NCI-H748 treated with DMSO at 0.1 percent for 48 hours (cell line): ENCODE measurements at places on chromosomes 1 and 21.

DNA sequence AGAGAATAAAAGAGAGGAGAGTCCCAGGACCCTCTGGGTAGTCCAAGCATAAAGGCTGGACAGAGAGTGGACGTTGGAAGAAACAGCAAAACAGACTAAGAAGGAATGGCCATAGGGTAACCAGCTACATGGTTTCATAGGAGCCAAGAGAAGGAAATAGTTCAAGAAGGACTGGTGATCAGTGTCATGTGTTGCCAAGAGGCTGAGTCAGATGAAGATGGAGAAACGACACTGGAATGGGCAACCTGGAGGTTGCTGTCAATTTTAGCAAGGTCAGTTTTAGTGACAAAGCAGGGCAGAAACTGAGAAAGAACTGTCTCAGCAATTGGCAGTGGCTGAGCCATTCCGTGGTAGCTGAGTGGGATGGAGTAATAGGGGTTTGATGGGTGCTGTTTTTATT, 41.4 kb downstream of the HMGB4 start:
- DNase-seq = no peak

DNA sequence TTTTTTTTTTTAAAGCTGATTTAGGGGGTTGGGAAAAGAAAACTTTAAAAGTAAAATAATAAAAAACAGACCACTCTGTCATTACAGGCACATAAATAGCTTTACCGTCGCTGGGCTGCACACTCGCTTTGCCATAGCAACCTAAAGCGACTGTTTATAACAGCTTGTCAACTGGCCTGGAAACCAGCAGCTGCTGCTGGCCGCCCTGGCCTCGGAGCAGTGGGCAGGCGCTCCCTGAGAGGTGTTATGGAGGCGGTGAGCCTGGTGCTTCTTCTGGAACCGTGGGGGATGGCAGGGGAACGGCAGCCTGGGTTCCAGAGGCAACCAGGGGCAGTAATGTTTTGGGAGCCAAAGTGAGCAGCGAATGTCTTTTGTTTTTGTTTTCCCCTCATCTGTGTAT, 45.7 kb downstream of the ATP2B4 start:
- peak; percentile 19 for DNase-seq

DNA sequence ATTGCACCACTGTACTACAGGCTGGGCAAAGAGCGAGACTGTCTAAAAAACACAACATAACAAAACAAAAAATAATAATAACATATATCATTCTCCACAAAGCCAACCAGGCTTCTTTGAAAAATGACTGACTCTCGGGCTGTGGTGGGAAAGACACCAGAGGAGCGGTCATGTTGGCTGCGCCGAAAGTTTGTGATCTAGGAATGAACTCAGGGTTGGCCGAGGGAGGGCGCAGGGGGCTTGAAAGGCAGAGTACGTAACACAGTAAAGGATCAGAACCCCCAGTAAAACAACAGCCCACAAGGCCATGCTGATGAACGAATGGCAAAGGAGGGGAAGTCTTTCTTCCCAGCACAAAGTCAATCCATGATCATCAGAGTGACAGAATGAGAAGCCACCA, 4.7 kb downstream of the SLC35E2B start:
- DNase-seq = no peak

DNA sequence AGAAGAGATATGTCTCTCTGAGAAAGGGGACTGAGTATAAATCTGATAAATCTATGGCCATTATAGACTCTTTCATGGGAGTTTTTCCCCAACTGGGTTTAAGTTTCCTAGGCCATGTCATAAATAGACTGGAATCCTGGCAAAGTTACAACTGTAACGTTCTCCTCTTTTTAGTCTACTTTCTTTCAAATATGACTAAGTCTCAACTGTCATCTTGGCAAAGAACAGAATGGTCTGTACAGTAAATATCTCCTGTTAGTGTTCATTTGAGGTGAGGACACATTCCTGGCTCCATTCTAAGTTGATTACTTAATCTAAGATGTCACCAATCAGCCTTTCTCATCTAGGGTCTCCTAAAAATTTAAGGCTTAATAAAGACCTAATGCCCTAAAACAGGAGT, 300.5 kb downstream of the BRINP2 start:
- no peak for DNase-seq

DNA sequence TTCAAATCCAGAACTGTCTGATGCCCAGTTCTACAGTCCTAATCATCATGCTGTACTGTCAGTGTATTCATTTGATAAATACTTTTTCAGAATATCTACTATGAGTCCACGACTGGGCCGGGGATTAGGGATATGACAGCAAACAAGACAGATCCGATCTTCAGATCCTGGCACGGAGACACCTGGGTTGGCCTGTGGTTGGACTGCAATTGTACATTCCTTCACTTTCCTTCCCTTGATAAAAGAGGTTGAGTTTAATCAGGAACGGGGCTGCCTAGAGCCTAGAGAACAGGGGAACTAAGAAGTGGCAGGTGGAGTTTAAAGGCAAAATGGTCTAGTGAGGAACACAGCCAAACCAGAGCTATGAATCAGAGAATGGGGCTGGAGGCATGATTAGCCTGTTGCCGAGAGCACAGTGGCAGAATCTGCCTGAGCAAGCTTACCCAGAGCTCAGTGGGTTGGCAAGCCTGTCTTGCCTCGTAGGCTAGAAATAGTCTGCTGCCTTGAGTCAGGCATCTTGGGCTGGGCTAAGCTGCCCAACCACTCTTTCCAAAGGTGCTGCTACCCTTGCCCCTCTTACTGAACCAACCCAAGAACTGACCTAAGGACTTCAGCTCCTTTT, 38.1 kb upstream of the PTCH2 start:
- no peak for DNase-seq

- DNase-seq = no peak
Measured at GRCh38 chr1:22123071-22123390, 19.9 kb downstream of the WNT4 start.

- DNase-seq = no peak
Measured at GRCh38 chr21:35401476-35401875, 352.4 kb upstream of the RUNX1 start.

DNA sequence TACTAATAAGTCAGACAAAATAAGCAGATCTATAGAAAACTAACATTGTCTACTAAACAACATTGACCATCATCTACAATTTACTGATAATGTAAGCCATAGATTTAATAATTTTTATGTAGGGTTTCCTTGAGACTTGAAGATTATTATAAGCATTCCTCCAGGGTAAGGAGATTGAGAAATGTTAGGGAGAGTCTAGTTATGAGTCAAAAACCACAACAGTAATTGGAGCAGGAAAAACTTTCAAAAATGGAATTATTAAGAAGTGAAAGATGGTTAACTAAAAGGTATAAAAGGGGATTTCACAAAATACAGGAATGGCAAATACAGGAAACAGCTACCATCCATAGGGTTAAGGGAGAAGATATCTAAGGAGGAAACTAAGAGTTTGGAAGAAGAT, 12.4 kb upstream of the UHMK1 start:
- no peak for DNase-seq

- DNase-seq = no peak
Measured at GRCh38 chr1:7111853-7112252, 326.6 kb downstream of the CAMTA1 start.

- no peak for DNase-seq
Measured at GRCh38 chr1:195122497-195122896, 1485.7 kb downstream of the KCNT2 start.

- no peak for DNase-seq
Measured at GRCh38 chr1:107919953-107920352, 45.0 kb downstream of the VAV3 start.

DNA sequence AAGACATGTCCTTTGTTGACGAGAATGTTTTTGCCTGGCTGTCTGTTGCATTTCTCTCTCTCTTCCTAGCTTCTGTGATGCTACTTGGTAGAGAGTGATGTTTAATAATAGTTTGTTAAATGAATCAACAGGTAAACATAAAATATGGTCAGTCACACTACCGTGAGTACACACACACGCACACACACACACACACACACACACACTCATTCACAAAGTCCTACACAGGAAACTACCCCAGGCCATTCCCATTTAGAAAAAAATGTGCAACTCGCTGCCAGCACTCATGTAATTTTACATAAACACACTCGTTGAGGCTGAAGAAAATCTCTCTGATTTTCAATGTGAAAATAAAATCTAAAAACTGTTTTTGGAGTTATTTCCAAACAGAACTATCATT, 38.7 kb downstream of the RUNX1 start:
- no peak for DNase-seq

- no peak for DNase-seq
Measured at GRCh38 chr1:1155258-1155657, 18.4 kb upstream of the TTLL10 start.

- no peak for DNase-seq
Measured at GRCh38 chr1:223258751-223259198, 105.2 kb downstream of the SUSD4 start.

DNA sequence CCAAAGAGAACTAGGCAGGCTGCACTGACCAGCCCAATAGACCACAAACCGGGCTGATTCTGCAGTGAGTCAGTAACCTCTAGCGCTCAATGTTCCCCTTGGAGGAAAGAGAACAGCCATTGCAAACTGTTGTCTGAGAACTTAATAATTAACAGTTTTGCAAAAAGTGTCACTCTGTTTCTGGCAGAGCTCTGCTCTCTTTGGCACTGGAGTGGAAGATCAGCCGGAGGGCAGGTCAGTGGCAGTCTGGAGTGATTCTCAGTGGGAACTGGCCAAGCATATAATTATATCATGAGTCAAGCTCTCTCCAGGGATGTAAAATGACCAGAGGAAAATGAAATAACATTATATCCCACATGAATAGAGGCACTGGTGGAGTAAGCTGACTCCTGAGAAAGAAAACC, 238.3 kb downstream of the HLX start:
- no peak for DNase-seq

DNA sequence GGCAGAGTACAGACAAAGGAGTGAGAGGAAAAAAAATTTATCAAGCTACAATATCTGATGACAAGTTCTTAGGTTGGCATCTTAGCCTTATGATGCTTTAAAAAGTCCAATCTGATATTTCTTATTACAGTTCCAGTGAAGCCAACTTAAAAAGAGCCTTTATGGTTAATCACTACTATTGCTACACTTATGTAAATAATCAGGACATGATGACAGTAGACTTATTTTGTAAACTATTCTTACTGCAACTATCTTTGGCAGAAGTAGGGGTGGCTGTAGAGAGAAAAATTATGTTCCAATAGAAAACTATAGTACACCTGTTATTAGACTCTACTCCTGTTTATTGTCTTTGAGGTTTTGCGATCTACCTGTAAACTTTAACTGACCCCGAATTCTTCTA, 25.8 kb upstream of the NUF2 start:
- no peak for DNase-seq

- DNase-seq = no peak
Measured at GRCh38 chr21:37367703-37368540, 1.3 kb downstream of the DYRK1A start.

DNA sequence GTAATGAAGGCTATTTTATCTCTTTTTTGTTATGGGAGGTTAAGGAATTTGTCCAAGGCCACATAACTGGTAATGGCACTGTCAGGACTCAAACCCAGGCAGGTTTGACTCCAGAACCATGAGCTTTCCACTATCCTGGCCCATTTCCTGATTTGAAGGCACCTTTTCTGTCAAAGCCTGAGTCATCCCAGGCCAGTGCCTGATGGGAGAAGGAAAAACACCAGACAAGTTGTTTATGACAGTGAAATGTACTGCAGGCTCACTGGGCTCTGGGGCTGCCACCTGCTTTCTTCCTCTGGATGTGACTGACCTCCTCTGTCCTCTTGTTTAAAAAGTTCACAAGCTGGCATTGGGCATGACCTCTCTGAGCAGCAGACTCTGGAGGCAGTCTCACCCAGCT, 71.8 kb upstream of the SPATA6 start:
- DNase-seq = no peak

GRCh38 chr1:43705982-43706597, 1.2 kb upstream of the ST3GAL3 start:
- DNase-seq = no peak

GRCh38 chr1:77375990-77376389, 94.2 kb downstream of the AK5 start:
- no peak for DNase-seq

GRCh38 chr21:42236014-42236413, 17.1 kb downstream of the ABCG1 start:
- DNase-seq = no peak

- DNase-seq = no peak
Measured at GRCh38 chr1:200629876-200630514, 9.4 kb upstream of the KIF14 start.

- DNase-seq = no peak
Measured at GRCh38 chr1:116568662-116569380, 2.0 kb downstream of the CD58 start.

DNA sequence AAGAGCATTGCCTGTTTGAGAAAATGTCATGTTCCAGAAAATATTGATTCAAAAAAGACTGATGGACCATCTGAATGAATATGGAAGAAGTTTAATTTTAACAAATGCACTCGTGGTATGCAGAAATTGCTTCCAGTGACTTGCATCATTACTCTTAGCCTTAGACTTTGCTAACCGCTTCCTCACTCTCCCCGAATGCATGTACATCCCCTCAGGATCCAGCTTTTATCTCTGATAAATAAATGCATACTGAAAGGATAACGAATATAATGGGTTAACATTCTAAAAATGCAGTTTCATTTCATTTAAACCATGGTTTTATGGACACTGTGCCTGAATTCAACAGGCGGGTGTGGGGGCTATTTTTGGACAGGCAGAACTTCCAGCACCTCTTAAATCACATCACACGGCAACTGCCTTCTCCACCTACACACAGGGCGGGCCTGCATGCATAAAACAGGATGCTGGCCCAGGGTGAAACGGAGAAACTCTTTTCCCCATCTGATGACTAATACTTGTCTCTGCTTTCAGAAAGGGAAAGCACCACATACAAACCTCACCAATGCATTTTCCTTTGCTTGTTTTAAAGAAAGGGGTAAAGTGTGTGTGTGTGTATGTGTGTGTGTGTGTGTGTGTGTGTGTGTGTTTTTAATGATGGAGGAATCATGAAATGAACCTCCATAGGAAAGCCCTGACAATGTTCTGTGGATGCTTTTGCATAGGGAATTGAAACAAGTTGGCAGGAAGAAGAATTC, 48.7 kb downstream of the SPAG17 start:
- no peak for DNase-seq

- no peak for DNase-seq
Measured at GRCh38 chr1:13762642-13763041, 62.7 kb downstream of the PRDM2 start.
